Tibial nerve (tissue), 4 donors: ENCODE measurements at places on chromosomes 2 and 18. TPM values are rescaled to one million over a fixed set of nuclear protein-coding genes. Genes with fewer than 3 reads are reported as not detected.

STAT1 gene
- total RNA-seq, result 73.9 TPM

COMMD1 gene
- total RNA-seq, result 42.2 TPM

- DNase-seq, result no peak
Observed at GRCh38 chr2:205728366-205728765, 46.1 kb downstream of the NRP2 start.

DNA sequence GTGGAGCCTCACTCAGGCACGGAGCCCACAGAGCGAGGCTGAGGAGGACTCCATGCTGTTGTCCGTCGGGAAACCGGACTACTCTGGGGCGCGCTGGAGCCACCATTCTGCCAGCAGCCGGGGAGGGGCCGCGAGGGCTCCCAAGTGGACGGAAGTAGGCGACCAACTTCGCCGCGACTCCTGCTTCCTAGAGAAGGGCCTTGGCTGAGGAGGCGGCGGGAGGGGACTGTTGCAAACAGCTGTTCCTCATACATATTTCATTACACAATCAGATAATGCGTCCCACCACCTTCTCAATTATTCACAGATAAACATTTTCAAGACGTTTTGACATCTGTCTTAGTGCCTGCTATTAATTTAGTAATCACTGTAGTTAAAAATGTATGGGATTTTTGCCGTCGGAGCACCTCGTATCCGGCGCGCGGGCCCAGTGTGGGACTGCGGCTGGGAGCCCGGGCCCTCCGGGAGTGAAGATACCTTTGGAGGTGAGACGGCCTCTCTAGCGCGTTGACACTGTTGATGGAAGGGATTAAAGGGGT, 11.7 kb upstream of the SIX3 start:
- no peak for DNase-seq

GKN2 gene
- not detected for total RNA-seq

- no peak for DNase-seq
Observed at GRCh38 chr18:24915547-24915946, 436.4 kb downstream of the ZNF521 start.
